Activated CD4-positive, alpha-beta T cell treated with anti-CD3 and anti-CD28 coated beads for 36 hours (primary cell): ENCODE measurements at places on chromosomes 2 and 18. TPM values are rescaled to one million over a fixed set of nuclear protein-coding genes. Genes with fewer than 3 reads are reported as not detected.

GRCh38 chr2:204264621-204265140 lies 280.6 kb upstream of the PARD3B start:
- H3K36me3 ChIP-seq, result no peaks in the 10 kb centered on the region
- peaks cover 23% of the 10 kb centered on the region for H3K27me3 ChIP-seq
- no peaks in the 10 kb centered on the region for H3K4me1 ChIP-seq
- no peak overlapping the region for H3K4me3 ChIP-seq
- DNase-seq, result no peak

- H3K27me3 ChIP-seq, result no peaks in the 10 kb centered on the region
- H3K27ac ChIP-seq, result no peak overlapping the region
- DNase-seq, result no peak
- peaks cover 3% of the 10 kb centered on the region for H3K36me3 ChIP-seq
Observed at GRCh38 chr2:196967116-196967515, 40.6 kb upstream of the PGAP1 start.

GRCh38 chr2:105397025-105397722 lies 1.7 kb downstream of the FHL2 start:
- H3K27ac ChIP-seq, result no peak overlapping the region
- no peak for DNase-seq
- H3K36me3 ChIP-seq, result no peaks in the 10 kb centered on the region
- H3K4me1 ChIP-seq, result peaks cover 13% of the 10 kb centered on the region
- peak overlapping the region; percentile 36 for H3K4me3 ChIP-seq

CFAP65 gene
- not detected for total RNA-seq

DNA sequence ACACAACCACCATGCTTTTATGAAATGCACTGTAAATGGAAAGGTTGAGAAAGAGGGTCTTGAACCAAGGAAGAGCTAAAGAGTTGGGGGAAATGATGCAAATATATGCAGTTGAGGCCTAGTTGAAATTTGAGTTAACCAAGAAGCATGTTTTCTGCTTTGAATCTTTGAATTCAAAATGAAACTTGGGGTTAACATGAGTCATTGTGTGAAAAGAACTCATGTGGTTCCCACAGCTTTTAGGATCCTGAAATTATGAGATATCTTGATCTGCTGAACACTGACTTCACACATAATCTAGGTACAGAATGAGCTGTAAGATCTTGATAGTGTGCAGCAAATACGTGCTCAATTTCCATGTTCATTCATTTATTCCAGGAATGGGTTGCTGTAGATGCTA lies 422.9 kb upstream of the TRIB2 start:
- peaks cover 46% of the 10 kb centered on the region for H3K4me1 ChIP-seq
- no peak overlapping the region for H3K4me3 ChIP-seq
- peaks cover 27% of the 10 kb centered on the region for H3K27me3 ChIP-seq
- H3K36me3 ChIP-seq, result peaks cover 2% of the 10 kb centered on the region
- DNase-seq, result no peak
- H3K27ac ChIP-seq, result peak overlapping the region; percentile 66

DNA sequence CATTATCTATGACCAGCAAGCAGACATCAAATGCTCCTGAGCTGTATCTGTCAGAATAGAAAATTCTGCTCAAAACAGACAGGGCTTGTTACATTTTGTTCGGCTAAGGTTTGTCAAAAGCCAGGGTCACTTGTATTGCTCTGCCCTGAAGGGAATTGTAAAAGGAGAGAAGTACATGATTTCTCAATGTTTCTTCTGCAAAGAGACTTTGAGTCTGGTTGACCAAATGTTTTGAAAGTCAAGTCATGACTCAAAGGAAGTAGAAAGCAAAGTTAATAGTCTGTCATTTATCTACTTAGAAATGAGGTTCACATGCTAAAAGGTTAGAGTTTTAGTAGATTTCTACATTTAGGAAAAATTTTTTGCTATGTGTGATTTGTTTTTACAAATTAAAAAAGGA lies 1624.1 kb upstream of the ZEB2 start:
- H3K36me3 ChIP-seq, result no peaks in the 10 kb centered on the region
- H3K4me3 ChIP-seq, result no peak overlapping the region
- H3K27me3 ChIP-seq, result no peaks in the 10 kb centered on the region
- H3K4me1 ChIP-seq, result no peaks in the 10 kb centered on the region
- DNase-seq, result no peak

GRCh38 chr2:45119855-45120254 lies 110.6 kb upstream of the SIX2 start:
- H3K36me3 ChIP-seq, result no peaks in the 10 kb centered on the region
- H3K27me3 ChIP-seq, result no peaks in the 10 kb centered on the region
- no peak overlapping the region for H3K27ac ChIP-seq
- DNase-seq, result no peak

GRCh38 chr2:204064119-204064518 lies 127.6 kb downstream of the ICOS start:
- peaks cover 5% of the 10 kb centered on the region for H3K4me1 ChIP-seq
- H3K36me3 ChIP-seq, result no peaks in the 10 kb centered on the region
- H3K27me3 ChIP-seq, result no peaks in the 10 kb centered on the region
- no peak overlapping the region for H3K27ac ChIP-seq
- no peak overlapping the region for H3K4me3 ChIP-seq

ANO7 gene
- 2.1 TPM for total RNA-seq

CNTNAP5 gene
- not detected for total RNA-seq

LTBP1 gene
- total RNA-seq, result 0.14 TPM

- DNase-seq, result peak; percentile 25
- no peaks in the 10 kb centered on the region for H3K36me3 ChIP-seq
- H3K27me3 ChIP-seq, result peaks cover 3% of the 10 kb centered on the region
- H3K27ac ChIP-seq, result no peak overlapping the region
Observed at GRCh38 chr18:57077786-57078552, 68.9 kb upstream of the BOD1L2 start.

CYS1 gene
- total RNA-seq, result not detected

DNA sequence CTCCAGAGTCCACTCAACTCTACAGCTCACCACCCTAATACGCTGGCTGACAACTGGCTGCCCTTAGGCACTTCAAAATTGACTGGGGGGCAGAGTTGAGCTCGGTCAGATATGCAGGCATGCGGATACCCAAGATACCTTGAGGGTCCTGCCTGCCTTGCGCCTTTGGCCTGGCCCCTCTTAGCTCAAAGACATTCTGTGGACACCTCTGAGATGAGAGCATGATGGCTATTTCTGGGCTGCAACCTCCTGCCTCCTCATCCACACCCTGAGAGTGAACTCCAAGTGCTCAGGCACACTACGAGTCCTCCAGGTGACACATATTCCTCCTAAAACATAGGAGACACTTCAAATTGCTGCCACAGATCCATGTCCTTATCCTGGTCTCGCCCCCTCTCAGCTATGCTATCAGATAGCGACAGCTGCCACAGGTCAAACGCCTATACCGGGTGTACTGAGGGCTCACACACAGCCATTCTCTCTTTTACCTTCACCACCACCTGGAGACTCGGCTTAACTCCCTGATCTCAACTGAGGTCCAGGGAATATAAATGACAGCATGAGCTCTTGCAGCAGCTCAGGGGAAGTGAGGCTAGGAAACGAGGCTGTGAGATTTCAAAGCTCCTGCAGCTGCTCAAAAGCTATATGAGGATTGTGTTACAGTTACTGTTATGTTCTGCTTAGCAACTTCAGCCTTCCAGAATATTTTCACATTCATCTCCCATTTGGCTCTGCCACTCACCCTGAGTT lies 60.5 kb upstream of the TEX51 start:
- peaks cover 8% of the 10 kb centered on the region for H3K27me3 ChIP-seq
- DNase-seq, result no peak
- H3K36me3 ChIP-seq, result no peaks in the 10 kb centered on the region
- H3K4me1 ChIP-seq, result no peaks in the 10 kb centered on the region

DNA sequence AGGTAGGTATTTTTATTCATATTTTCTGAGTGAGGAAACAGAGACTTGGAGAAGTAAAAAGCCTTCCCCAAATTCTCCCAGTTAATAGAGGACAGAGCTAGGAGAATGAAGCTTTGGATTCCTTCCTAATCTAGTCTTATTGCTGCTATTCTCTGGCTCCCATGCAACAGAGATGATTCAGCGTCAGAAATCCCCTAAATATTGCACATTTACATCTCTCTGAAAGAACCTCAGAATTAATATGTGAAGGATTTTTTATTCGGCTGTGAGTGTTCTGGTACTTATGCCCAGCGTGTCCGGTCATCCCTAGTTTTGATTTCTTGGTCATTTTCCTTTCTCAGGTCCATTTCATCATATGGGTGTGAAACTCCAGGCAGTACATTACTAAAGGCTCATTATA lies 91.2 kb upstream of the SESTD1 start:
- DNase-seq, result no peak
- H3K27ac ChIP-seq, result no peak overlapping the region
- no peaks in the 10 kb centered on the region for H3K36me3 ChIP-seq
- no peaks in the 10 kb centered on the region for H3K27me3 ChIP-seq

FOXD4L1 gene
- 0.14 TPM for total RNA-seq

DNA sequence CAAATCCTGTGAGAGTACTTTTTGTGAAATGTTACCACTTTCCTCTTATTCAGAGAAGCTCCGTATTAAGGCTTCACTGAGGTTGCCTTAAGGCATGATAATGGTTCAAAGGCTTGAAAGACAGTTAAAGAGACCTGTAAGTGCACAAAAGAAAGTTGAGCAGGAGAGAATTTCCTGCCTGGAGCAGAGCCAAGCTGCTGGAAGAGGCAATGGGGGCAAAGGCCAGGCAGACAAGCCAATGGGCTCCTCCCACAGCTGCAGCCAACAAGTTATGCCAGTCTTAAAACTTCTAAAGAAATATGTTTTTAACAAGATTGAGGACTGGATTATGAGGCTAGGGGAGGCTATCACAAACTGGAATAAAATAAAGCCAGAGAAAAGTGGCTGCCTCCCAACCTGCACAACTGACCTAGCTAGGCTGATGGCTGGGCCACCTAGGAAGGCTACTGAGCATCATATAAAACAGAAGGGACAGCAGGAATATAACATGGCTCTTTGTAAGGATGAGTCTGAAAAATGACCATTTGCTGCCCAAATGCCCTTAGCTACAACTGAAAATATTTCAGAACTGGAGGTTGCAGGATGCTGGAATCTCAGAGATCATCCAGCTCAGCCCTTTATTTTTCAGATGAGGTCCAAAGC lies 2.1 kb downstream of the IL1B start:
- no peaks in the 10 kb centered on the region for H3K36me3 ChIP-seq
- no peak overlapping the region for H3K27ac ChIP-seq

- no peaks in the 10 kb centered on the region for H3K27me3 ChIP-seq
- H3K36me3 ChIP-seq, result peaks cover 5% of the 10 kb centered on the region
- H3K4me3 ChIP-seq, result peak overlapping the region; percentile 84
- DNase-seq, result peak; percentile 99
Observed at GRCh38 chr2:159286709-159287441, 372 bp upstream of the WDSUB1 start.

DNA sequence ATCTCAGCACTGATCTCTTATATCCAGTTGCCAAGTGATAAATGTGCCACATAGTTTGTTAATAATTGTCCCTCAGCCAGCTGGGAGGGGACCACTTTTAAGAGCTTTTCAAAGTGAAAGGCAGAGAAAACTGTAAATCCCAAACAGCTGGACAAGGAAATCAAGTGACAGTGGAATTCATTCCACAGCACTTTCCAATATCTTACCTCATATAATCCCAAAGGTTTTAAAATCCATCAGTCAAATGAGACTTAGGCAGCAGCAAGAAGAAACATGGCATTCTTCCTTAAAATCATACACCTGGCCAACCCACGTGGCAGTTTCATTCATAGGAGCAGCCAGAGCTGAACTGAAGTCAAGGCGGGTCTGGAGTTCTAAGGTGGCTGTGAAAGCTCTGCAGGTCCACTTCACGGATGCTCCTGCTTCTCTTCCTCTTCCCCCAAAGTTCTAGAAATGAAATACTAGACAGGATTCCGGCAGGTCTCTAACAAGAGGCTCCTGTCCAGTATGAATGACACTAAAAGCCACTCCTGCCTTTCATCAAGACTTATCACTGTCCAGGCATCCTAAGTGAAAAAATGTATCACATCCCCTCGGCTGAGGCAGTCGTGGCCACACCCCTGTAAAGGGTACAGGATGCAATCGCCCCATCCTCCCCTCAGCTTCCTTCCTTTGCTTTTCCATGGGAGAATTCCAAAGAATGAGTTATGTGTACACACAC lies 190.4 kb upstream of the STK17B start:
- no peak overlapping the region for H3K27ac ChIP-seq
- no peaks in the 10 kb centered on the region for H3K36me3 ChIP-seq
- no peak for DNase-seq
- no peaks in the 10 kb centered on the region for H3K27me3 ChIP-seq

GNLY gene
- total RNA-seq, result 18.9 TPM

NFATC1 gene
- total RNA-seq, result 104 TPM

SERPINB4 gene
- total RNA-seq, result not detected

- peaks cover 29% of the 10 kb centered on the region for H3K27me3 ChIP-seq
- no peaks in the 10 kb centered on the region for H3K36me3 ChIP-seq
- H3K27ac ChIP-seq, result peak overlapping the region; percentile 45
Observed at GRCh38 chr2:3780477-3781402, 77.4 kb downstream of the DCDC2C start.

AGPS gene
- 67.3 TPM for total RNA-seq

GRCh38 chr2:224198436-224198835 lies 159.3 kb upstream of the SERPINE2 start:
- H3K27ac ChIP-seq, result no peak overlapping the region
- H3K4me3 ChIP-seq, result no peak overlapping the region
- DNase-seq, result no peak
- no peaks in the 10 kb centered on the region for H3K4me1 ChIP-seq

DNA sequence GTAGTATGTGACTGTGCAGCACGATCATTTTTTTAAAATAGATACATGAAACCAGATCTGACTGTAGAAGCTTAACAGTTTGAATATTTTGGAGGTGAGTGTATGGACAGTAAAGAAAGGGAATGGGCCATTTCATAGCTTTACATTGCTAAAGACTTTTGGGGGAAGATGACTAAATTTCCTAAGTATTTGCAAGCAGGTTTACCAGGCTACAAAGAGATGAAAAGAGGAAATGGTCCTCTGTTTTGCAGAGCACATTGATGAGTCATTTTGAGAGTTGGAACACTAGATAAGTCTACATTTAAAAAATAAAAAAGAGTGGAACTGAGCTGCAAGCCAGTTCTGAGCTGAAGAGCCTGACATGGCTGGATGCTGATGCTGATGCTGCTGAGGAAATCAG lies 115.7 kb upstream of the LRATD1 start:
- no peak for DNase-seq
- no peak overlapping the region for H3K4me3 ChIP-seq
- H3K36me3 ChIP-seq, result no peaks in the 10 kb centered on the region

TUBA3E gene
- total RNA-seq, result not detected

HOXD4 gene
- total RNA-seq, result not detected

DNA sequence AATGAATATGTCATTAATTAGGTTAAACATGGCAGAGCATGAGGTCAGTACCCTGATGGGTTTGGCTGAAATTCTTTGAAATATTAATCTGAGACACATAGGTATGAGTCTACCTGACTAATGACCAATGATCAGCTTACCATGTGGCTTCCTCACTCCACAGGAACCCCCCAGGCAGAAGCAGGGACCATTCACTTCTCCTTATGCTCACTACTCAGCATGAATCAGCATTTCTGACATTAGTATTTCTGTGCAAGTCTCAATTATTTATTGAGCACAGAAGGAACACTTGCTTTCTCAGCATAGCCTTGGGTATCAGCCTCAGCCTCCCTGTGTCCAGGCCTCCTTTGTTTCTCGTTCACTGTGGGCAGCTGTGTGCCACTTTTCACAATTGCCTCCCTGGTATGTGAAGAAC lies 9.3 kb upstream of the KCNE4 start:
- H3K4me3 ChIP-seq, result no peak overlapping the region
- peaks cover 10% of the 10 kb centered on the region for H3K27me3 ChIP-seq
- no peak for DNase-seq
- H3K4me1 ChIP-seq, result no peaks in the 10 kb centered on the region
- H3K27ac ChIP-seq, result no peak overlapping the region
- H3K36me3 ChIP-seq, result no peaks in the 10 kb centered on the region

ARHGAP25 gene
- 57.9 TPM for total RNA-seq

- peaks cover 39% of the 10 kb centered on the region for H3K4me1 ChIP-seq
- H3K36me3 ChIP-seq, result no peaks in the 10 kb centered on the region
- no peak for DNase-seq
- H3K27me3 ChIP-seq, result no peaks in the 10 kb centered on the region
- no peak overlapping the region for H3K4me3 ChIP-seq
Observed at GRCh38 chr2:157887946-157888345, 11.8 kb upstream of the ACVR1 start.
